ENCODE measurements at places on chromosomes 12 and 14. TPM values are rescaled to one million over a fixed set of nuclear protein-coding genes. Genes with fewer than 3 reads are reported as not detected.

RIPK3 gene
- 4.9 TPM for total RNA-seq

CLEC4E gene
- total RNA-seq: not detected

RAD9B gene
- 0.16 TPM for total RNA-seq

LMO3 gene
- not detected for total RNA-seq

HECTD4 gene
- total RNA-seq: 13.0 TPM

FITM1 gene
- total RNA-seq: not detected

TAS2R30 gene
- 12.6 TPM for total RNA-seq

KIF26A gene
- 18.6 TPM for total RNA-seq

CIROP gene
- total RNA-seq: not detected

TMEM253 gene
- total RNA-seq: not detected

All from bladder microvascular endothelial cell (primary cell).